ENCODE measurements at places on chromosomes 5 and 9.

DNA sequence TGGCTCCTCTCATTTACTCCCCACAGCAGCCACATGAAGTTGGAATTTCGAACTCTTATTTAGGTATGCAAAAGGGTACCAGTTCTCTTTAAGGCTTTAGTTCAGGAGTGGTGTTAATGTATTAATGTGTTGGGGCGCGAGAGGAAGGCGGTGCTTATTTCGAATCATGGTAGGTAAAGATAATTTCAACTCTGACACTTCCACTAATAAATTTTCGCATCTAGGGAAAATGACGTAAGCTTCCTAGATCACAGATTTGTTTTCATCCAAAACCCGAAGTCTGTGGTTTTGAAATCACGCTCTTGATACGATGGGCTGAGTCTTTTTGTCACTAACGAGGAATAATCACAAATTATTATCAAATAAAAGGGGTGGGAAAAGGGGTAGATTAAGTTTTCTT is 681 bp downstream of the PPWD1 start:
- H3K27ac ChIP-seq, result peak overlapping the region; percentile 90
- DNase-seq, result no peak
- peak overlapping the region; percentile 95 for H3K4me3 ChIP-seq
- H3K4me1 ChIP-seq, result peaks cover 20% of the 10 kb centered on the region
- H3K36me3 ChIP-seq, result no peaks in the 10 kb centered on the region

DNA sequence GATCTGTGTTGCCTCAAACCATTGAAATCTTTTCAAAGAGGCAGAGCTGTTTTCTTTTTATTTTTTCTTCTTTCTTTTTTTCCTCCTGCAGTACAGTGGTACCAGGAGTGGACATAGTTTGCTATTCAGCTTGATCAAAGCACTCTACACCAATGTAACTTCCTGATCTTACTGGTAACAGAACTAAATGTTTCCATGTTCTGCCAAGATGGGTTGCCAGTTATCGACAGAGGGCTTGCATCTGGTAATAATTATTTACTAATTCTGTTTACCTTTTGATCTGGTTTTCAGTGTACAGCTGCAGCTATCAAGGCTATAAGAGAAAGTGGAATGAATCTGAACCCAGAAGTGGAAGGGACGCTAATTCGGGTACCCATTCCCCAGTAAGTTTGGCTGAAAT is 26.8 kb downstream of the MRRF start:
- H3K27me3 ChIP-seq, result no peaks in the 10 kb centered on the region
- H3K36me3 ChIP-seq, result peaks cover 38% of the 10 kb centered on the region
- H3K4me3 ChIP-seq, result no peak overlapping the region
- no peak overlapping the region for H3K27ac ChIP-seq

- H3K27ac ChIP-seq, result no peak overlapping the region
- H3K4me1 ChIP-seq, result no peaks in the 10 kb centered on the region
- no peaks in the 10 kb centered on the region for H3K36me3 ChIP-seq
- no peak for DNase-seq
- H3K4me3 ChIP-seq, result no peak overlapping the region
Observed at GRCh38 chr5:7317751-7318150, 78.2 kb upstream of the ADCY2 start.

DNA sequence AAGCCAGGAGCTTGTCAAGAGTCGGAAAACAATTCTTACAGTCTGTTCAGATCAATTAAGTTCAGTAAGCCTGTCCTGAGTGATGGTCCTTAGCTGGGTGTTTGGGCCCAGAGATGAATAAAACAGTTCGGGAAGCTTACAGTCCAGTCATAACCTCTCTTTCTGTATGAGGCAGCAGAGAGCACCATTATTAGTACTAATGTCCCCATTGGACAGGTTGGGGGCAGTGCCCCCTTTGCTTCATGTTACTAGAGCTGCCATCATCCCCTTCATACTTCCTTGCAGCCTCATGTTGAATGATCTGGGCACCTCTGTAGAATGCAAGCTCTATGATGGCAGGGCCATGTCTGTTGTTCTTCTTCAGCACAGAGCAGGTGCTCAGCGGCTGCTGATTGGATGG is 9.8 kb downstream of the DOCK2 start:
- no peak for DNase-seq
- peaks cover 61% of the 10 kb centered on the region for H3K4me1 ChIP-seq
- H3K27me3 ChIP-seq, result no peaks in the 10 kb centered on the region
- H3K36me3 ChIP-seq, result peaks cover 1% of the 10 kb centered on the region
- no peak overlapping the region for H3K4me3 ChIP-seq
- H3K27ac ChIP-seq, result peak overlapping the region; percentile 4

DNA sequence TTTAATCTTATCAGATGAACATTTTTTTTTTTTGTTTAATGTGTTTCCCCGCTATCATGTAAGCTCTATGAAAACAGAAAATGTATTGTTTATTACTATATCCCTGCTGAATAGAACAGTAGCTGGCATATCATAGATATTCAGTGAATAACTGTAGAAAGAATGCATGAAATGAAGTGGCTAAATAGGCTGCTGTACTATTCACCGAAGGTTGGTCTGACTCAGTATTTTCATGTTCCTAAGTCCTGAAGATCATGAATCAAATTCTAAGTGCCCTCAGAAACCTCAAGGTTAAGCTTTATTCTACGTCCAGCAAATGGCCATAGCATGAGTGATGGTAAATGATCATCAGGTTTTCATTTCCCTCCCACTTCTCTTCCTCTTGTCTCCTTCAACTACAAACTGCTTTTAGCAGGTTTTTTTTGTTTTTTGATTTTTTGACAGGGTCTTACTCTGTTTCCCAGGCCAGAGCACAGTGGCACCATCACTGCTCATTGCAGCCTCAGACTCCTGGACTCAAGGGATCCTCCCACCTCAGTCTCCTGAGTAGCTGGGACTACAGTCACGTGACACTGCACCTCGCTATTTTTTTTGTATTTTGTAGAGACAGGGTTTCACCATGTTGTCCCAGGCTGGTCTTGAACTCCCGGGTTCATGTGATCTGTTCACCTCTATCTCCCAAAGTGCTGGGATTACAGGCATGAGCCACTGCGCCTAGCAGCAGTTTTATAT is 19.1 kb upstream of the ZFAND5 start:
- H3K4me1 ChIP-seq, result no peaks in the 10 kb centered on the region
- H3K36me3 ChIP-seq, result no peaks in the 10 kb centered on the region
- no peak overlapping the region for H3K4me3 ChIP-seq

GRCh38 chr5:117657541-117657940 is 1082.9 kb upstream of the SEMA6A start:
- H3K27ac ChIP-seq, result no peak overlapping the region
- no peaks in the 10 kb centered on the region for H3K36me3 ChIP-seq
- no peak overlapping the region for H3K4me3 ChIP-seq
- DNase-seq, result no peak

DNA sequence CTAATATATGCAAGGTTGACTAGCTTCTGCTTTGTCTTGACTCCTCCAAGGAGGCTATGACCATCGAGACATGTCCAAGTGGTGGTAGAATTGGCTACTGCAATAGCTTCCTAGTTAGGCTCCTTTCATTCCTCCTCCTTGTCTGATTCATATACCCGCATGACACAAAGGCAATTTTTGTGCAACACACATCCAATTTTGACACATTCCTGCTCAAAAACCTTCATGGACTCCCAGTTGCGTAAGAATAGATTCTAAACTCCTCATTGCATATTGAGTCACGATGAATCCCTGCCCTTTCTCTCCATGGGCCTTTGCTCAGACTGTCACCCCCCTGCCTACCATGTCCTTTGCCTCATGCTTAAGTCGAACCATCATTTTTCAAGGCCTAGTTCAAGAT is 344.5 kb downstream of the ACTL7B start:
- no peak overlapping the region for H3K4me3 ChIP-seq
- H3K27me3 ChIP-seq, result no peaks in the 10 kb centered on the region
- DNase-seq, result no peak
- H3K36me3 ChIP-seq, result no peaks in the 10 kb centered on the region
- H3K4me1 ChIP-seq, result no peaks in the 10 kb centered on the region

- no peaks in the 10 kb centered on the region for H3K36me3 ChIP-seq
- no peak overlapping the region for H3K4me3 ChIP-seq
- H3K27ac ChIP-seq, result no peak overlapping the region
- no peak for DNase-seq
- no peaks in the 10 kb centered on the region for H3K4me1 ChIP-seq
Observed at GRCh38 chr9:3920604-3921582, 379.0 kb downstream of the GLIS3 start.

DNA sequence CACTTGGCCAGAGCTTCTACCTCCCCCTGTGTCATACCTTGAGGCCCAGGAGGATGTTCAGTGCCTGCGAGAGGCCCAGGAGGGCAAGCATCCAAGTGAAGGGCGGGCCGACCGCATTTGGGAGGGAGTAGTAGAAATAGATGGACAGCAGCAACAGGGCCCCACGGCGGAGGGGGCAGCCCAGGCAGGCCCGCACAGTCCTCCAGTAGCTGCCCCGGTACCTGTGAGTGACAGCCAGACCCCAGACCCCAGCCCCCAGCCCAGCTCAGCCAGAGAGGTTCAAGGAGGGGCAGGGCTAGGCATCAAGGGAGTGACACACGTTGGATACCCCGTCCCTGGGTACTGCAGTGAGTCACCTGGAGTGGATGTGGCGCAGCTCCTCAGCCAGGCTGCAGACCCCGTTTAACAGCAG is 1.4 kb downstream of the STING1 start:
- no peak overlapping the region for H3K27ac ChIP-seq
- H3K36me3 ChIP-seq, result no peaks in the 10 kb centered on the region
- H3K27me3 ChIP-seq, result no peaks in the 10 kb centered on the region
- H3K4me1 ChIP-seq, result peaks cover 18% of the 10 kb centered on the region
- H3K4me3 ChIP-seq, result no peak overlapping the region

DNA sequence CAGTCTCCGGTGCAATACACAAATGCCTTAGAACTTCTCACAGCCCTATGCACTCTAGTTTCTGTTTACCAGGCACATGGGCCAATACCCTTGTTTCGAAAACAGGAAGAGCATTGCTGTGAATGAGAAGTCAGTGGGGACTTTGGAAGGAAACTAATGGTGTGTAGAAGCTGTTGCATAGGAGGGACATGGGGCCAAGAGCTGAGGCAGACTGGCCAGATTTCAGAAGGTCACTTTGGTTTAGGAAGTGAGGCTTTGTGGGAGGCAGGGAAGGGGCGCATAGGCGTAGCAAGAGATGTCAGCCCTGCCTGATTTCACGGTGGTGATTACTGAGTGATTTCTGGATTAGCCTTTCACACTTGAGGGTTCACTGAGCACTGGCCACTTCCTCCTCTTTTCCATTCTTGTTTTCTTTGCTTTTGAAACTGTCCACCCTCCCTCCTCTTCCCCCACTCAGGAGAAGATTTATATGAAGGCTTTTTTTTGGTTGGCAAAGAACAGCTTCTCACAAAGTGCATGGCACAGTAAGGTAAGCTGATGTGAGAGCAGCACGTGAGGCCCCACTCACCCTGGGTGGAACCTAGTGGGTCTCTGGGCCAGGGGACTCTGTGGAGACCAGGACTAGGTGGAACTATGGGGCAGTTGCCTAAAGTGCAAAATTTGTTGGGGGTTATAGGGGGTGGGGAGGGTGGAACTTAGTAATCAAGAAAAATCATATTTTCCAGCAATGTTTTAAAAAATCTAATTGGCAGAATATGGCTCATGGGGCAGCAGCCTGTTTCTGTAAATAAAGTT is 6.1 kb upstream of the TMEM252 start:
- H3K27me3 ChIP-seq, result no peaks in the 10 kb centered on the region
- DNase-seq, result peak; percentile 67
- peak overlapping the region; percentile 72 for H3K27ac ChIP-seq
- H3K4me3 ChIP-seq, result peak overlapping the region; percentile 16

GRCh38 chr5:94771742-94772141 is 153.3 kb downstream of the SLF1 start:
- no peaks in the 10 kb centered on the region for H3K36me3 ChIP-seq
- DNase-seq, result no peak
- H3K27ac ChIP-seq, result no peak overlapping the region
- no peaks in the 10 kb centered on the region for H3K27me3 ChIP-seq

DNA sequence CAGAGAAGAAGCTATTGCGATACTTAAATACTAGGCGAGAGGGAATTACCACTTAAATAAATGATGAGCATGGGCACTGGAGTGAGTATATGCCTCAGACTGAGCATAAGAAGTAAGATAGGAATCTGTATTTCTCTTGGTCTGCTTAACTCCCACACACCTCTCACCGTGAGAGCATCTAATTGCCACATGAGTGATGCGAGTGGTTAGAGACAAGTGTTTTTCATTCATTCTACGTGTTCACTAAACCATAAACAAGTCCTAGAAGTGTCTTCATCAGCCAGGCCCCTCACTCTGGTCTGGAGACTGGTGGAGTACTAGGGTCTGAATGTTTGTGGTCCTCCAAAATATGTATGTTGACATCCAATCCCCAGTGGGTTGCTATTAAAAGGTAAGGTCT is 150.2 kb upstream of the SLC12A2 start:
- H3K4me3 ChIP-seq, result no peak overlapping the region
- no peaks in the 10 kb centered on the region for H3K27me3 ChIP-seq
- H3K36me3 ChIP-seq, result no peaks in the 10 kb centered on the region

DNA sequence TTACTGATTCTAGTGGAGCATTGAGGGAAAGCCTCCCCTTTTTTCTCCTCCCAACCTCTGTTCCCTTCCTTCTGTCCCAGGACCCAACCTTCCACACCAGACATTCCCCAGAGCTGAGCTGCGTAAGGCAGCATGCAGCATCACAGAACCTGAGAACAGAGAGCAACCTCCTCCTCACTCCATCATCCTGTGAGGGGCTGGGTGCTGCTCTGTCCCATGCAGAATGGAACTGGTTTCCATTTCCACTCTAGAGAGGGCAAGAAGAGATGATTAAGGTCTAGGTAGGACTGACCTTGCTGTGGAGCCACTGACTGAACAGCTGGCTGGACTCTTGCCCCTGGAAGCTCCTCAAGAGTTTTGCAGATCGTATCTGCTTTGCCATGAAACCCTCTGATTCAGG is 30.1 kb upstream of the IL7R start:
- no peak for DNase-seq
- H3K27me3 ChIP-seq, result no peaks in the 10 kb centered on the region
- H3K36me3 ChIP-seq, result no peaks in the 10 kb centered on the region
- H3K4me1 ChIP-seq, result no peaks in the 10 kb centered on the region
- H3K27ac ChIP-seq, result no peak overlapping the region

DNA sequence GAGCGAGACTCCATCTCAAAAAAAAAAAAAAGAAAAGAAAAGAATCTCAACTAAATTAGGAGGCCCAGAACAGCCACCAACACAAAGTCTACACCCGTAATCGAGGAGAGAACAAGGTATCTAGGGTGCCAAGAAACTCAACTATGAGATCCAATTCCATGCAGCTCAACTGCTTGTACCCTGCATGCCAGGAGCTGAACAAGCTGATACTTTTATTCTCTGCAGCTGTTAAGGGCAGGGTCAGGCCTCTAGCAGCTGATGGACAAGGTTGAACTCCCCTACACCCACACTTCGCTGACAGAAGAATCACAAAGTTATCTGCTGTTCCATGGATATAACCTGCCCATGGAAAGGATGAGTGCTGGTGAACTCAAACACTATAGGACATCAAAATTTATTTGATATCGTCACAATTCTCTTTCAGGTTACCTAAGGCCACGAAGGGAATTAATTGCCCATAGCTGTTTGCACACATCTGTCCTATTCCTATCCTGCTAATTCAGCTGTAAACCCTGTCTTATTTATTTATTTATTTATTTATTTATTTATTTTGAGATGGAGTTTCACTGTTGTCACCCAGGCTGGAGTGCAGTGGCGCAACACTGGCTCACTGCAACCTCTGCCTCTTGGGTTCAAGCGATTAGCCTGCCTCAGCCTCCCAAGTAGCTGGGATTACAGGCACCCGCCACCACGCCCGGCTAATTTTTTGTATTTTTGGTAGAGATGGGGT is 20.7 kb downstream of the UBAP2 start:
- H3K4me1 ChIP-seq, result no peaks in the 10 kb centered on the region
- H3K27ac ChIP-seq, result no peak overlapping the region
- no peaks in the 10 kb centered on the region for H3K27me3 ChIP-seq
- DNase-seq, result no peak

Measured in B cell (primary cell).